ENCODE measurements at places on chromosomes 16 and 17.

DNA sequence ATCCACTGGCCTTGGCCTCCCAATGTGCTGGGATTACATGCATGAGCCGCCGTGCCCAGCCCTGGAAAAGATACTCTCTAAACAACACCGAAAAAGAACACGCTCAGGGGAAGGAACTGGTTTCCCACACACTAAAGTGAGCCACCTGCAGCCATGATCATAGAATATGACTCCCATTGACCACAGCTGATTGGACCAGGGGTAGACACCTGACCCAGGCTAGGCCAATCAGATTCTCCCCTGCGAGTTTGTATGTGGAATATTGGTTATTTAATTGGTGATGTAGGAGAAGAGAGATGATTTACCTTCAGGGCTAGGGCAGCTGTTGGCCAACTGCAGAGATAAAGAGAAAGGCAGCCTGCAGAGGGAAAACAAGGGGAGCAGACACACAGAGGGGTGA is 9.0 kb upstream of the GGA2 start:
- no peak for DNase-seq

DNA sequence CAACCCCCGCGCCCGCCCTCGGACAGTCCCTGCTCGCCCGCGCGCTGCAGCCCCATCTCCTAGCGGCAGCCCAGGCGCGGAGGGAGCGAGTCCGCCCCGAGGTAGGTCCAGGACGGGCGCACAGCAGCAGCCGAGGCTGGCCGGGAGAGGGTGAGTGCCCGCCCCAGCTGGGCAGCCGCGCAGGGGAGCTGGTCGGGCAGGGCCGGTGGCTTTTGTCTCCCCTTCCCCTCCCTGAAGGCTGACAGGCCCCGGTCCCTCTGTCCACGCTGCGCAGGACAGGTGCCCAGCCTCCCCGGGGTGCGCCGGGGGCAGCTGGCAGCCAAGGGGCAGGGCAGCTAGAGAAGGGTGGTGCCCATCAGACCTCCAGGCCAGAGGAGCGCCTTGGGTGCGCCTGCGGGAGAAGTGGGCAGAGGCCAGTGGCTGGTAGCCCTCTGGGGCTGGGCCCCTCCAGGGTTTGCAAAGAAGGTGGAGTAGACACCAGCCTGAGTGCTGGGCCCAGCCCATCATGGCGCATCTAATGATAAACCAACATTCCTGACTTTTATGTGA is 278 bp downstream of the ITGB4 start:
- no peak for DNase-seq

- DNase-seq: no peak
These were observed 2.9 kb upstream of the ZSCAN10 start for GRCh38 chr16:3101841-3102470.

DNA sequence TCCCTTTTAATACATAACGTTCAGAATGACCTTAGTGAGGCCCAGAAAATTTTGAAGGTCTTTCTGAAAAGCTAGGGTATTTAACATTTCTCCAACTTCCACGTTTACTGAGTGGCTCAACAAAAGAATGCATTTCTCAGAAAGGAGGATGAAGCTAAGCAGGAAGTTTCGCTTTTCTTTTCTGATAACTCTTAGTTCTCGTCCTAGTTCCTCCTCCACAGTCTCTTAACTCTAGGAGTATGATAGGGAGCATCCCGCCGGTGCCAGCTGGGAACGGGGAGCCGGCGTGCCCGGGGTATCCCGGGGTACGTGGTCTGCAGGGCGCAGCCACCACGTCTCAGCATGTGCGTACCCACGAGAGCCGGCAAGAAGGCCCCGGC is 363 bp downstream of the KARS1 start:
- no peak for DNase-seq

- DNase-seq: no peak
These were observed 27.4 kb downstream of the KIAA0513 start for GRCh38 chr16:85054948-85055492.

DNA sequence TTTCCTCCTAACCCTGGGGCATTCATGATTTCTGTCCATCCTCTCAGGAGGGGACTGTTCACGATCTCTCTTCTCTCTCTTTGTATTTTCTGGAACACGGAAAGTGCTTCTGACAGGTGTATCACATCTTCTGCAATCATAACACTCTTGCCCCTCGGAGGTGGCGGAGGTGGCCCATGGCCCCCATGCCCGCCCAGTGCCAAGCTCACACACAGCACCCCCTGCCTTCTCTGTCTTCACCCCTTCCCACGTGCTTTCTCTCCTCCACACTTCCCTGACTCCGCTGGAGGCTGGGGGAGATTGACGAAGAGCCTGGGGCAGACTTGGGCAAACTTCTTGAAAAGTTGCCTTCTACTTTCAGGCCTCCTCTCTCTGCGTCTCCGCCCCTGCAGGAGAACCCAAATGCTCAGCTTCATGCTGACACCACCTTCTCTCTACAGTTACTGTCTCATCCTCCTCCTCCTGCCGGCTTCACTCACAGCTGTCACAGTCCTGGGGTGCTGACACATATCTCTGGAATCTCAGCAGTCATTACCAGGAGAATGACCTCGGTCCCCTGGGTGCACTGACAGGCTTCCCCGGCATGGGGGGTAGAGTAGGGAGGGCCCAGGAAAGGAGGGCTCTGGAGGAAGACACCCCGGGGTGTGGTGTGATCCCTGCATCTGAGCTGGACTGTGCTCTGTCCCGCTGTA is 127.1 kb downstream of the ENGASE start:
- no peak for DNase-seq

DNA sequence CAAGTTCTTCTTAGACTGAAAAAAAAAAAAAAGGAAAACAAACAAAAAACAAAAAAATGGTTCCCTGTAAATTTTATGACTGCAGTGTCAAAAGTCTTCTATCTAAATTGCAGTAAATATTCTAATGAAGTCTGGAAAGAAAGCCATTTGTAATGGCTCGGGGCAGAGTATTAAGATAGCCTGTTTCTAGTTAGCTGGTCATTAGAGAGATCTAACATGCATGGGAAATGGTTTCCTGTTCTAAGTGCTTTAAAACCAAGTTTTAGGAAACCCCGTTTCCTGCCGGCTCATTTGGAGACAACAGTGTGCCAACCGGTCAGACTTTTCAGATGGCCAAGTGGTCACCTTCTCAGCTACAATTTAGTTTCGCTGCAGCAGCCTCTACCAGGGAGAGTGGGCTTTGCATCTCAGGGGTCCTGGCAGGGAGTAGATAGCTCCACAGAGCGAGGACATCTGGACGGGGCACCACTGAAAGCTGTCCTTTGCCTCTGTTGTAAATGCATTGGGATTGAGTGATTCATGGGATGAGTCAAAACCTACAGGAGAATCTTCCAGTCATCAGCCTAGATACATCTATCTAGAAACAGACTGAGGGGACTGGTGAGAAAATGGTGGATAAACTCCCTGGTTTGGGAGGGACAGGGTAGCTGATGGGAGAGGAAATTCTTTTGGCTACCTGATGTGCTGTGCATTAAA is 473.2 kb upstream of the SALL1 start:
- no peak for DNase-seq

GRCh38 chr16:11429123-11429522 is 83.9 kb downstream of the RMI2 start:
- DNase-seq: no peak

DNA sequence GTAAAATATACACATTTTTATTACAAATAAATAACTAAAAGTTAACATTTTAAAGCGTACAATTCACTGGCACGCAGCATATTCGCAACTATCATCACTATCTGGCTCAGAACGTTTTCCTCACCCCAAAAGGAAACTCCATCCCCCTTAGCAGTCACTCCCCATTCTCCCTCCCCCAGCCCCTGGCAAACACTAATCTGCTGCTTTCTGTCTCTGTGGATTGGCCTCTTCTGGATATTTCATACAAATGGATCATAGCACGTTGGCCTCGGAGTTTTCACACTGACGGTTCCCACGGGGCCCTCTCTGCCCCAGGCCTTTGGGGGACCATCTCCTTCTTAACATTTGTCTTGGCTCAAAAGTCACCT is 64.6 kb downstream of the RTN4RL1 start:
- no peak for DNase-seq

GRCh38 chr16:85625053-85625452 is 11.9 kb downstream of the GSE1 start:
- no peak for DNase-seq
